T-helper 1 cell (primary cell): ENCODE measurements at places on chromosomes 4 and X.

- DNase-seq: peak; percentile 88
Observed at GRCh38 chrX:154398668-154399526, 720 bp downstream of the RPL10 start.

- DNase-seq: no peak
Observed at GRCh38 chrX:73822775-73823174, 259.8 kb downstream of the CHIC1 start.

- DNase-seq: no peak
Observed at GRCh38 chr4:7628432-7628831, 193.7 kb upstream of the PSAPL1 start.

DNA sequence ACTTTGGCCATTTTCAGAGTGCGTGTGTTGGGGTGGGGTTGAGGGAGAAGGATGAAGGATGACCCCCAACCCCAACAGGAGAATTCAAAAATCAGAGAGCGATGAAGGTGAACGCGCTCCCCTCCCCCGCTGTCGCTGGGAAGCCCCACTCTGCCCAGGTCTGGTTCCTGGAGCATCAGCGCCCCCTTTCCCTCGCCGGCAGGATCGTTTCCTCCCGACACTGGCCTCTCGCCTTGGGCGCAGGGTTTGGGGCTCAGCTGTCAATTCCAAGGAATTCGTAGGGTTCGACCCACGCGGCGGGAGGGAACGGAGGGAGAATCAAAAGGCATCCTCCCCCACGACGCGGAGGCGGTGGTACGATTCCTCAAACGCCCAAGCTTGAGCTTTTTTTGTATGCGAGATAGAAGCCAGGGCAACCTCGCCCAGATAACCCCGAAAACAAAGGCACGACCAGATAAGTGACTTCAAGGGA, 1.0 kb upstream of the PDGFRA start:
- DNase-seq: no peak

DNA sequence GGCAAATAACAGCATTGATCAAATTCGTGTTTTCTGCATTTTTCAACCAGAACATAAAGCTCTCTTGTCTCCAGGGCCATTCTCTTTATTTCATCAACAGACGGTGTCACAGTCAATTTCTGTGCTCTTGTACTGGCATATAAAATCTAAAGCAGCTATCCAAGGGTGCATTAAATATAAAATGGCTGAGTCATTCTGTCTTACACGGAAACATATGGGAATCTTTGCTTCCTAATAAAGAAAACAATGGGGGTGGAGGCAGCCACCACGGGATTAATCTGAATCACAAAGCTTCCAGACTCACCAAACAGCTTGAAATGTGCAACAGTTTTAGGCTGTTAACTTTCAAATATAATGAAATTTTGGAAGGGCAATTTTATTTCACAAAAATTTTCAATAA, 132.6 kb downstream of the IL15 start:
- no peak for DNase-seq

DNA sequence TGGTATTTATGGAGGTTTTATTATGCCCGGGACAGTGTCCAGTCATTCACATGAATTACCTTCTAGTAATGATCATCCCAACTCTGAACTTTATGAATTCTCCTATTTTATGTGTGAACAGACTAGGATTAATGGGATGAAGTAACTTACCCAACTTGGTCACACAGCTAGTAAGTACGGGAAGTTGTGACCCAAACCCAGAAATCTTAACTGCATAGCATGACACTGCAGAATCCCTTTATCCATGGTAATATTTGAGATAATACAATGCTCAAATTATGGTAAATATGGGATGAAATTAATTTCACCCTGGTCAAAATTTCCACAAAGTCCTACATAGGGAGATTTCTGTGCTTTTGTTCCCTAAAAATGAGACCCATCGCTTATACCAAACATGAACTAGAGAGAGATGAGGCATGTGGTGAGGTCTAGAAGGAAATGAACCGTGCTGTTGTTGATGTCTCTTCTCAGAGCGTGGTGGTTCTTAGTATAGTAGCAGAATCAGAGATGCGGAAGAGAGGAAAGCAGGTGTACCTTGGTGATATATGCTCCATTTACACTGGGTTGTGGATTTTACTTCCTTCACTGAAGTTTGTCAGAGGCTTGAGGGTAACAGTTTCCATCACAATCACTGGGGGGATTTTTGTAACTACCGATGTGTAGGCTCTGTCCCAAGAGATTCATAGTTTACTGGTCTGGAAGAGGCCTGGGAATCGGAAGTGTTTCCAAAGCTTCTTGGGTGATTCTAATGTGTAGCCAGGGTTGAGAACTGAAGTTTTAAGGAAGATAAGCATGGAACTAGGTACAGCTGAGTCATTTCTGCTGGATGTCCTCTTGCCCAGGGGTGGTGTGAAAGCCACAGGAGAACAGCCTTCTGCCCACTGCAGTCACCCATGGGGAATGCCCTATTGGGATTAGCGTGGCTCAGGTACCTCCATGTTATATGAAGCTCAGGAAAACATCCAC, 30.2 kb upstream of the FAM9C start:
- DNase-seq: no peak
